ENCODE measurements at places on chromosomes 1 and 21.

- DNase-seq: no peak
Observed at GRCh38 chr1:14140831-14141401, 440.9 kb downstream of the PRDM2 start.

GRCh38 chr21:42864815-42865775, 14.2 kb downstream of the WDR4 start:
- DNase-seq: no peak

DNA sequence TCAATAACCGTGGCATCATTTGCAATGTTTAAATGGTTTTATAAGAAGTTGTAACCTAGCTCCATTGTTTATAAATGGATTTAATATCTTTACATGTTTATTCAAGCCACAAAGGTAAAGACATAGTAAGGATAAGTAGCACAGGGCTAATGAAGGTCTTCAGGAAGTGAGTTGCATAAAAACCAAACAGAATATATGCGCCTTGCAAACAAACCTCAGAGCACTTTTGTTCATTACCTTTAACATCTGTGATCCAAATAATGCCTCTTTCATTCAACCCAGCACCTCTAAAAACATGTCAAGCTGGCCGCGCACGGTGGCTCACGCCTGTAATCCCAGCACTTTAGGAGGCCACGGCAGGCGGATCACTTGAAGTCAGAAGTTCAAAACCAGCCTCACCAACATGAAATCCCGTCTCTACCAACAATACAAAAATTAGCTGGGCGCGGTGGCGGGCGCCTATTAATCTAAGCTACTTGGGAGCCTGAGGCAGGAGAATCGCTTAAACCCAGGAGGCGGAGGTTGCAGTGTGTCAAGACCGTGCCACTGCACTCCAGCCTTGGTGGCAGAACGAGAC, 25.3 kb downstream of the BRINP3 start:
- DNase-seq: no peak

- DNase-seq: no peak
Observed at GRCh38 chr1:232628335-232629249, 1.3 kb downstream of the SIPA1L2 start.

GRCh38 chr1:151990058-151990855, 3.4 kb downstream of the S100A10 start:
- no peak for DNase-seq

- DNase-seq: no peak
Observed at GRCh38 chr1:244089561-244089960, 38.5 kb downstream of the ZBTB18 start.

- no peak for DNase-seq
Observed at GRCh38 chr1:38680801-38681510, 178.6 kb downstream of the RRAGC start.

DNA sequence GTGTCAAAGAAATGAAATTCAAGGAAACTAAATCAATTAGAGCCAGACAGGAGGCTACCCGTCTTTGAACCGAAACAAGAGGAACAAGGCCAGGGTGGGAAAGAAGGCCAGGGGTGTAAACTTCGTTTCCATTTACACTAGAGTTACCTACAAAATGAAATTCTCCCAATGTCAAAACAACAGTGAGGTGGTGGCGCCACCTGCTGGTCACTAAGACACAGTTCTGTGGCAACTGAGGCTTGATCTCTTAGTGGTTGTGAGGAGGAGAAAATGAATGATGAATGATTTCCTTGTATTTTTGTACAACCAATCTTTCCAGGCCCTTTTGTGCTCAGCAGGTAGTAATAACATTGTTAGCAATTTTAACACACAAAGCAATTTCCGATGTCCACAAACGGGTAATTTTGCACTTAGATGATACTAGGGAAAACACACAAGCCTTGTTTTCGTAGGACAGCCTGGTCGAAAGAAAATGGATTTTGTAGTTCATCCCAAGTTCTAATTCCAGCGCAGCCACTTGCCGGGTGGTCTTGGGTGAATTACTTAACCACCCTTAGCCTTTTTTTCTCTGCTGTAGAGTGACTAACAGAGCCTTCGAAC, 54.8 kb upstream of the SOD1 start:
- peak; percentile 38 for DNase-seq

DNA sequence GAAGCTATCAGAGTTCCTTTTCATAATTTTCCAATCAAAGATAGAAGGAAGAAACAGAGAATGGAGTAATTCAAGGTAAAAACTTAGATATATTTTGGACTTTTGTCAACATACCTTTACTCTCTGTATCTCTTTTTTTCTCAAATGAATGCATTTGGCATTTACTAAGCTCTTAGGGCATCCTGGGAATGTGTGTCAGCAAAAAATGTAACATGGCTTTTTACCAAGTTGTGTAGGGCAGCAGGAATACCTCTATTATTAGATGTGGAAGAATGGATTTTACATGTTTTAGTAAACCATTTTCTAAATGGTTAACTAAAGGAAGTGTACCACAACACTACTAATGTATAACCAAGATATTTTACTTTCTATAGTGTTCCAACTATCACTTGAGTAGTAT, 4.2 kb upstream of the COL11A1 start:
- DNase-seq: no peak
